EL (cell line): ENCODE measurements at places on chromosomes 12 and 14.

GRCh38 chr14:69441948-69442347 lies 42.6 kb upstream of the PLEKHD1 start:
- DNase-seq = no peak

DNA sequence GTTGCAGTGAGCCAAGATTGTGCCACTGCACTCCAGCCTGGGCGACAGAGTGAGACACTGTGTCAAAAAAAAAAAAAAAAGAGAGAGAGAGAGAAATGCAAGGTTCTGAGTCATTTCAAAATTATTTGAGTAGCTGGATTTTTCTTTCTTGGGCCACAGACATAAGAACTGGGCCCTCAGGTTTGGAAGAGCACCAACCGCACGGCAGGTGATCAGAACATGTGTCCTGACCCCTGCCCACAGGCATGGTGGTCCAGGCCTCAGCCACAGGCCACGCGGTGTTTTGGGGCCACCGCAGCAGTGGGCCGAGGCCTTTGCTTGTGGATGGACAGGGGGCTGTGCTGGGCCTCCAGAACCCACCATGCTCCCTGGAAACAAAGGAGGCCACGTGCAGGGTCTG lies 126.7 kb downstream of the CALM1 start:
- peak; percentile 54 for DNase-seq

GRCh38 chr12:113461666-113462065 lies 10.0 kb downstream of the LHX5 start:
- peak; percentile 45 for DNase-seq

- DNase-seq = no peak
Measured at GRCh38 chr14:89314274-89314673, 102.8 kb downstream of the FOXN3 start.

- no peak for DNase-seq
Measured at GRCh38 chr12:50988871-50989270, 36.5 kb downstream of the HIGD1C start.

- DNase-seq = no peak
Measured at GRCh38 chr12:20119596-20120402, 248.5 kb upstream of the PDE3A start.

DNA sequence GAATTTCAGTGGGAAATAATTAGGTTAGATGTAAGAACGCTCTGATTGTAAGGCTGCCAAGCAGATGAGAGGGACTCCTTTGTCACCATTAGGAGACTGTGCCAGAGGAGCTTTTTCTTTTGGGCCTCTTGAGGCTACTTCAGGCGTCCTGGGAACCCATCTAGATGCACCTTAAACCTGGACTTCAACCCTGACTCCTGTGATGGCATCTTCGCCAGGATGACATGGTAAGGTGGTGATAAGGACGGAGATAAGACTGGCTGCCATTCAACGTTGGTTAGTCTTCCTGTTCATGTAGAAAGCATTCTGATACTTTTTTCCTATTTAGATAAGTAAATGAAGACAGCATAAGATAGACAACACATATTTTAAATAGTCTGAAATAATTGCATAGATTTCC lies 36.3 kb downstream of the STK38L start:
- no peak for DNase-seq

GRCh38 chr12:33752854-33753253 lies 269.4 kb upstream of the ALG10 start:
- no peak for DNase-seq
